ENCODE measurements at places on chromosomes 12 and 14. TPM values are rescaled to one million over a fixed set of nuclear protein-coding genes. Genes with fewer than 3 reads are reported as not detected.

Gene PGF
- total RNA-seq = 0.86 TPM

Gene CEBPE
- not detected for total RNA-seq

Gene CDKN3
- total RNA-seq = 35.8 TPM

Gene SSPN
- 11.6 TPM for total RNA-seq

Gene SLC41A2
- total RNA-seq = 16.8 TPM

Gene INHBE
- total RNA-seq = 1.7 TPM

Gene ZDHHC22
- total RNA-seq = not detected

Gene HOXC11
- 2.9 TPM for total RNA-seq

Gene OSGEP
- 36.3 TPM for total RNA-seq

Gene GCH1
- total RNA-seq = 9.1 TPM

Gene ST8SIA1
- total RNA-seq = 1.3 TPM

Gene AMN
- total RNA-seq = under 0.01 TPM

Gene LYZ
- not detected for total RNA-seq

Gene CIDEB
- 1.3 TPM for total RNA-seq

Gene NYNRIN
- 11.6 TPM for total RNA-seq

Gene CLEC4D
- total RNA-seq = not detected

Gene CCDC88C
- under 0.01 TPM for total RNA-seq

Gene GYS2
- total RNA-seq = not detected

Gene UBR7
- 28.9 TPM for total RNA-seq

Gene TOMM20L
- total RNA-seq = not detected

Gene TCL1B
- not detected for total RNA-seq

Gene CD163L1
- 11.0 TPM for total RNA-seq

Gene SLC6A15
- 0.43 TPM for total RNA-seq

Gene COCH
- total RNA-seq = 9.0 TPM

Gene KLRD1
- under 0.01 TPM for total RNA-seq

Gene HVCN1
- 5.8 TPM for total RNA-seq

Gene ANKLE2
- total RNA-seq = 118 TPM

Gene TSFM
- 25.5 TPM for total RNA-seq

Gene ART4
- total RNA-seq = under 0.01 TPM

Gene NINJ2
- total RNA-seq = 0.32 TPM

Gene RNF212B
- total RNA-seq = not detected

Gene PLEKHD1
- total RNA-seq = not detected
